ENCODE measurements at places on chromosomes 4 and X.

GRCh38 chr4:87570290-87570805 lies 38.0 kb upstream of the DSPP start:
- DNase-seq = no peak

DNA sequence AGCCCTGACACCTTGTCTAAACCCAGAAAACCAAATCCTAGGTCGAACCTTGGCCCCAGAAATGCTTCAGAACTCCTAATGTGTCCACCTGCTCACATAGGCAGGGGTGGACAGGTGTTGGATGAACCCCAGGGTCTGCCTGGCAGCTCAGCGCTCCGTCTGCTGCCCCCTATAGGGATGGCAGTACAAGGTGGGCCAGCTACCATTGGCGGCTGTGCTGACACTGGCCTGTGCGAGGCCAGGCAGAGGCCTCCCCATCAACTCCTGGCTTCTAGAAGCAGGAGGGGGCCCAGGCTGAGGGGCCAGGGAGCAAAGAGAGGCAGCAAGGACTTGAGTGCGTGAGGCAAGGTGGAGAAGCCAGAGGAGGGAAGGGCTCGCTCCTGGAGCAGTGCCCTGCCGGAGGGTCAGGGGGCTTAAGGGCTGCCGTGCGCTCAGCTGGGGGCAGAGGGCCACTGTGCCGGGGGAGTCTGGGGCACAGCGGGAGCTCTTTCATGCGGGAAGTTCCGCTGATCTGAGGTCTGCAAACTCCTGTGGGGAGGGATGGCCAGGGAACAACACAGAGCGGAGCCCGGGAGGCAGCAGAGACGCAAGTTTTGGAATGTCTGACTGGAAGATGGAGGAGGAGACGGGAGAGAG lies 20.6 kb downstream of the CCNQ start:
- no peak for DNase-seq

GRCh38 chr4:99723612-99724011 lies 66.0 kb upstream of the C4orf54 start:
- DNase-seq = peak; percentile 18

DNA sequence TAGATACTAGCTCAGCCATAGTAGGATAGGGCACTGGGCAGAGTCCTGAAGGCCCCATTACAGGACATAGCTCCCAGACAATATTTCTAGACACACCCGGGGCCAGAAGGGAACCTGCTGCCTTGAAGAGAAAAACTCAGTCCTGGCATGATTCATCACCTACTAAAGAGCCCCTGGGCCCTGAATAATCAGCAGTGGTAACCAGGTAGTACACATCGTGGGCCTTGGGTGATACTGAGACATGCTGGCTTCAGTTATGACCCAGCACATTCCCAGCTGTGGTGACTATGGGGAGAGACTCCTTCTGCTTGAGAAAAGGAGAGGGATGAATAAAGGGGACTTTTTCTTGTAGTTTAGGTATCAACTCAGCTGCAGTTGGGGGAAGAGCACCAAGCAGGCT lies 104.3 kb upstream of the STK26 start:
- DNase-seq = no peak

DNA sequence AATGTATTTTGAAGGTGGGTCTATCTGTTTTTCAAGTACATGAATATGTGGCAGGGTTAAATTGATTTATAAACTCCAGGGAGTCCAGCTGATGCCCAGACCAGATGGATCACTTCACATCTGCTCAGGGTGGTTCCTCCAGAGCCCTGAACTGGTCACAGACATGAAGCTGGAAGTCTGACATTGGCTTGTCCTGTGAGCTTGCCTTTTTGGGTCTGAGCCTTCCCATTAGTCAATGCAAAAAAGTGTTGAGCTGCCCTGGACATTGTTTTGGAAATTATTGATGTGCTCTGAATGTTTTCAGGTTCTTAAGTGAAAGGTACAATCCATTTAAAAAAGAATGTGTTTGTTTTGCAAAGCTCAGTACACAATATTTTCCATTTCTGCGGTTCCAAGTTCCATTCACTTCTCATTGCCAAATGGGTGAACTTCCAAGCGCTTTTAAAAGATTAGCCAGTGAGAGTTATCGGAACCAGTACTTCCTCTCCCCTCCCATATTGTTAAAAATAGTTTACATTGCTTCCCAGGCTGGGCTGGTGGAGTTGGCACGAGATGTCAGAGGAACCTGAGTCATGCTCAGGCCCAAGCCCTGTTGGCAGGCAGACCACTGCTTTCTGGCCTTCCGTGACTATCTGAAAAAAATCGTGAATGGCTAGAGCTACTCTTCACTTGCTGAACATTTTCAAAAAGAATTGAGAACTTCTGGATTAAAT lies 52.1 kb downstream of the PDGFRA start:
- DNase-seq = peak; percentile 64

GRCh38 chr4:153488006-153488891 lies 22.1 kb downstream of the TMEM131L start:
- DNase-seq = no peak

- no peak for DNase-seq
These were observed 93.6 kb downstream of the PPP2R2C start for GRCh38 chr4:6378493-6379445.

DNA sequence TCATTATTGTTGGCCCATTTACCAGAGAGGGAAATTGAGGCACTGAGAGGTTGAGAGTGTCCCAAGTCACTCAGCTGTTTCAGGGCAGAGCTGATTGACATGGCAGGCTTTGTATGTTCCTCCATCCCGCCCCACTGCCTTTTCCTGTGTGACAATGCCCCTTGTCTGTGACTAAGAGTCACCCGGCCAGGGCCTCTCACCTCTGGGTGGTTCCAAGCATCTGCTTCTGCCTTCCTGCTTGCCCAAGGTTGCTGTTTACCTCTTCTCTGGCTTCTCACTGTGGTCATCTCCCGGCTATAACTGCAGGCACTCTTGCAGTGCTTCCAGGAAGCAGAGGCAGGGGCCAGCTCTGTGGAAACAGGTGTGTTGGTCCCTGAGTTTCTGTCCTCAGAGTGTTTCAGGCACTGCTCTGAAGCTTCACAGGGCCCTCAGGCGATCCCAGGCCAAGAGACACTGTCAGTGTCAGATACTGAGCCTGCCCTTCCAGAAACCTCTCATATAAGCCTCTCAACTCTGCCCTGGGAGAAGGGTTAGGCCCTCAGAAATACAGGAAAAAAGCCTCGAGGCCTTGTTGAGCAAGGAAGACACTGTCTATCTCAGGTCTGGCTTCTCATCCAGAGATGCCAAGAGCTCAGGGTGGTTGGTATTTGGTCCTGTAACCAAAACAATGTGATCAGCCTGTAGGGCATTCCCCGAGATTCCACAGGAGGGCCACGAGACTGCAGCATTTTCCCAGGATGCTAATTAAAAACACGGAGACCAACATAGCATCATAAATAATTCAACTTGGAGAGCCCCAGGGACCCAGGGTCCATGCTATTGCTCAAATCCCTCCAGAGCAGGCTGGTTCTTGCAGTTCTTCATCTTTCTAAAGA lies 42.0 kb upstream of the PROM1 start:
- peak; percentile 6 for DNase-seq

DNA sequence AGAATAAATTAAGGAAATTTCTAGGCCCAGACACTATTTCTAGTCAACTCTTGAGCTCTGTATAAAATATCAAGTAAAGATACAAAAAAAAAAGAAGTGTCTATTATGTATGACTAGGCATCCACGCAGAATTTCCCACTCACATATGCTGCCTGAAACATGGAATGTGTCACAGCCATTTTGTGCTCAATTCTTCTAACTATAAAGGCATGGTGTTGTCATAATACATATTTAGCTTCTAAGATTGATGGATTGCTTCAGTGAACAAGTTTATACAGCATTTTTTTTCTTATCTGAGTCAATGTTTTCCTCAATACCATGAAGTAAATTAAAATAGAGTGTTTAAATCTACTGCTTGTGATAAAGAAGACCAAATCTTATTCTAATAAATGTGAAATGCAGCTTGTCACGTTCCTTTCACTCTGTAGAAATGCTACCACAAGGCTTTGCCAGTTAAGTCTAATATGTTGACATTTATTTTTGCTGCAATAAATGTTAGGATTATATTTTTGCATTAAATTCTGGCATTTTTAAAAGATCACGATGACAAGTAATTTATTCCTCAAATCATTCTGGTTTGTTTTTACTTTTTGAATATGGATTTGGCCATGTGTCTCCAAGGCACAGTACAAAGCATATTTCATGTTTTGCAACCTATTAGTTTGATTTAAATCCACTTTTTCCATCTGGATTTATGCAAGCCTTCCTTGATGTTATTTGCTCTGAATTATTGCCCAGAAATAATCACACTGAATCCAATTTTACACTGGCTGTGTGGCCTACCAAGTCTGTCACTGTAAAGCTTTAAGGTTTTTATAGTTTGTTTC lies 1829.0 kb upstream of the PCDH7 start:
- peak; percentile 19 for DNase-seq

DNA sequence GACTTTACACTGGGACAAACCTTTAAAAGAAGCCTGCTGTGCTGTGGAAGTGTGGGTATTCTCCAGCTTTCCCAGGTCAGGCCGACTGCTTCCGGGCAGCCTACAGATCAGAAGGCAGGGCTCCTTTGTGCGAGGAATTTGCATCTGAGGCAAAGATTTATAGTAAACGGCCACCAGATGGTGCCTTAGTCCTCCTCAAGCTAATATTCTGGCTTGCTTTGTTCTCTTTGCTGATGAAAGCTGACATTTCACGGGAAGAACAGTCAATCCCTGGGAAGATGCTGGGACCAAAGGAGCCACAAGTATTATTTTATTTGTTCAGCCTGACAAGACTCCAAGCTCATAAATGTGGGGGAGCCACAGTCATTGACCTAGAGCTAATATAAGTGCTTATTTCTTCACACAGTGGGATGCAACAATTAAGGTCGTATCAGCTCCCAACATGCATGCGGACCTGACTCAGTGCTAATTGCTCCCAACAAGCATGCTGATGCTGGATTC lies 120.7 kb upstream of the TRIM2 start:
- peak; percentile 78 for DNase-seq

DNA sequence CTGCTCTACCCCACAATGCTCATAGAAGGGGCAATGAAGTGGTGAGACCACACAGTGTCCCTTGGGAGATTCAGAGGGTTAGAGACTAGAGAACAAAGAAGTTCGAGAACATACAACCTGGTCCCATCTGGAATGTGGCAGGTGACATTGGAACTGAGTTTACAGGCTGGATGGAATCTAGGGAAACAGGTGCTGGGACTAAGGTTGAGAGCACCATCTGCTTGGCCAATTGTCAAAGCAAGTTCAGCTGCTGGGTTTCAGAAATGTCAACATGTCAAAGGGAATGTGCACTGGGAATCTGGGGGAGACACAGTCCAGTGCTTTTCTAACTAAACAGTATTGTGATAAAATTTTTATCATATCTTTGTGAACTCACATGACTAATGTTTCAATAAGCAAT lies 15.9 kb upstream of the FAM13A start:
- DNase-seq = no peak

GRCh38 chrX:118513120-118513898 lies 17.7 kb downstream of the DOCK11 start:
- DNase-seq = no peak

DNA sequence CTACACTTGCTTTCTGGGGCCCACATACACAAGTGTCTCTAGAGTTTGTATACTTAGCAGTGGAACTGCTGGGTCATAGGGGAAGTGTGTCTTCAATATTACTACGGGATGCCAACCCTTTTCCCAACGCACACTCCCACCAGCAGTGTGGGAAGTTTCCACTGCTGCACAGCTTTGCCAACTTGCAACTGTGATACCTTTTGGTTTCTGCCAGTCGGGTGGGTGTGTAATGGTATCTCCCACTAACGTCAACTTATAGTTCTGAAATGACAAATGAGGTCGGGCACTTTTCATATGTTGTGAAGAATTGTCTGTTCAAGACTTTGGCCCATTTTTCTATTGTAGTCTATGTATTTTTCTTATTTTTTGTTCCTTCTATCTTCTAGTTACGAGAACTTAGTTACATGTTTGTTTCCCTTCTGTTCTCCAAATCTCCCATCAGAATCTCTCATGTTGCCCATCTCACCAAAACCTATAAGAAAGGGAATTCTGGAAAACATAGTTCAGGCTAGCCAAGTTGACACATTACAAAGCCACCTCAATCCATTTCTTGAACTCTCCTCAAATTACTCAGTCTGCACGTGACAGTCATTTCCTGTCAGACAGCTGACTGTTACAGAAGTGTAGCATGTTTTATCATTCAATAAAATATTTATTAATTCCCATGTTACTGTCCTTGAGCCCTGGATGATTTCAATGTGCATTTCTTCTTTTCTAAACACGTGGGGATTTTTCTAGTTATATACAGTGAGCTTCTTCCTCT lies 30.7 kb downstream of the PNMA6E start:
- no peak for DNase-seq

DNA sequence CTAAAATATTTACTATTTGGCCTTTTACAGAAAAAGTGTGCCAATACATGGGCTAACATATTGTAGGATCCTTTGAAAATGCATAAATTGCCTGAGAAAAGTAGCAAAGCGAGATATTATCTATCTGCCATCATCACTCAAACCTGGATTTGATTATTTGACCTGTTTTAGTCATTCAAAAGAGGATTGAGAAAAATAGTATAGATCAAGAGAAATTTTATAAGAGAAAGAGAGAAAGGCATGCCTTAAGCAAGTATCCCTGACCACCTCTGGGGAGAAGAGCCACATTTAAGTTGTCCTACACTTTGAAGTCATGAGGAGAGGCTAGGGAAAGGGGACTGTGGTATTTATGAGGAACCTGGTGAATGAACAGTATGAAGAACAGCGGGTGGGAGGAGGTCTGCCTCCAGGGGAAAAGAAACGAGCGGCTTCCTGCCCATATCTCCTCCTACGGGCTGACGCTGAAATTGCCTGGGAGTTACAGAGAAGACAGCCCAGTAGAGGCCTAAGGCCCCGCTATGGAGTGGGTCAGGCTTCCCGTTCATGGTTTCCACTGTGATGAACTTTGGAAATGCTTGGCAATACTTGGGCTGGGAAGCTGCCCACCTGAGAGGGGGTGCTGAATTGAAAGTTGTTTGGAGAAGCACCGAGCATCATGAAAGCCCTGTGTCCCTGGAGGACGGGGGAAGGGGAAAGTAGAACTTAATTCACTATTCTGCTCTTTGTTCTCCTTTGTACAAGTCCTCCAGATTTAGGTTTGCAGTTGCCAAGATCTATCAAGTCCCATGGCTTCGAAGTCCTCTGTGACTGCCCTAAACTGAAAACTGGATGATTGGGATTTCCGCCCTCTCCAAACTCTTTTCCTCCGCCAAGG lies 106.9 kb upstream of the ACSL4 start:
- peak; percentile 65 for DNase-seq

- DNase-seq = no peak
These were observed 11.2 kb downstream of the CITED1 start for GRCh38 chrX:72294497-72294896.

Measured in fibroblast of skin of abdomen (primary cell).